ENCODE measurements at places on chromosomes 1 and 21.

DNA sequence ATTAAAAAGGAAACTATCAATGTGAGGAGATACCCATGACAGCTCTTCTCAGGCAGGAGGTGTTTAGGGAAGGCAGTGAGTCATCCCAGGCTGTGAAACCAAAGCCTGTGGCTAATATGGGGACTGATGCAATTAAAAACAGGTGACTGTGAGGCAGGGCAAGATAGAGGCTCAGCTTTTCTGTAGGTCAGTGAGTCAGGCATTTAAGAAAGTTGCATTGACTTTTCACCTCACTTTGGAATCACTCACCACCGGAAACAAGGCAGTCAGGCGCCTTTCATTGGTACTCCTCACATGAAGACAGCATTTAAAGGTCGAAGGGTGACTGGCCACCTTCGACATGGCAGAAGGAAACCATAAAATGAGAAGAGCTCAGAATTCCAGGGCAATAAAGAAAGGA, 54.5 kb downstream of the PAPPA2 start:
- DNase-seq = no peak

GRCh38 chr1:204960306-204961125, 82.5 kb upstream of the CNTN2 start:
- DNase-seq = no peak

DNA sequence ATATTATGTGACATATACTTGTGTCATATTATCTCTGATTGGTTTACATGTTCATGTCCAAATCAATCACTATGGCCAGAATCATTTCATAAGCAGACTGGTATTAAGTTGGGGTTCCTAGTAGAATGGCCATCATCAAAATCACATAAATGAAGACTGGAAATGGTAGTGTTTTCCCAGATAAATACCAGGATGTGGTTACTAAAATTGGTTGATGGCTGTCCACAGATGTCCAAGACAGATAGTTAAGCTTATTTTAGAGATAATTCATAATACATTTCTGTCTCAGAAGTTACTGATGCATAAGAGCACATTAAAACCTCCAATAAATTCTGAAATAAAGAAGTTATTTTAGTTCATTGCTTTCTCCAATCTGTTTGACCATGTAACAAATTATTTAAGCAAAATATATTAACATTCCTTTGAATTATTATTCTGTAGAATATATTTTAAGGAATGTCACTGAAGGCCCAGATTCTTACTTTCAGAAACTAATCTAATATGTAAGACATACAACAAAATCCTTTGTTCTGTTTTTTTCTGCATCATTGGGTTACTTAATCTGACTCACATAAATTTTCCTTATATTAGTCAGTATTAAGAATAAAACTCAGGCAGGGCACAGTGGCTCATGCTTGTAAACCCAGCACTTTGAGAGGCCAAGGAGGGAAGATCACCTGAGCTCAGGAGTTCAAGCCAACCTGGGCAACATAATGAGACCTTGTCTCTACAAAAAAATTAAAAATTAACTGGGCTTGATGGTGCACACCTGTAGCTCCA, 483.9 kb downstream of the PTPRC start:
- DNase-seq = no peak

GRCh38 chr1:220300442-220301121, 28.3 kb upstream of the RAB3GAP2 start:
- DNase-seq = no peak

DNA sequence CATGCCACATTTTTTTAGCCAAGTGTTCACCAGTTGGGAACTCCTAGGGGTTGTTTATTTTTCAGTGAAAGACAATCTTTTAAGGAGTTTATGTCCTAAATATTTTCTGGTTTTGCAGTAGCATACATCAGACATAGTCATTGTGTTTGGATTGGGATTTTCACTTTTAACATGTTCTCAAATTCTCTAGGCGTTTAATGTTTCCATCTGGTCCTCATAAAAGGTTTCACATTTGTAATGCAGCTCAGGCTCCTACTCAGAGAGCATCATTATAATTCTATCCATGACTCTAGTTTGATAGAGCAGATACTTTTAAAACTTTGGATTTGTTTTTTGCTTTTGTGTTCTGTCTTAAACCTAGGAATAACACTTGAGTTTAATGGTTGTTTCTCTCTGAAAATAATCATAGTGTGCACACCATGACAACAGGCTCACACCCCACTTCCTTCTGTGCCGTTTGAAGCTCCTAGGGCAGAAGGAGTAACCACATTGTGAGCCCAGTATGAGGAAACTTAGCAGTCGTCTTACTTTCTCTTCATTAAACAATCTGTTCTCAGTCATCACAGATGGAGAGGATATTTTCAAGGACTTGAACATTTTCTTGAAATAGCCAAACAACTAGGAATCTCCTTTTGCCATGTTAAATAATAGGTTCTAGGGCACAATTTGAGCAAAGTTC, 219.6 kb downstream of the PDE4B start:
- DNase-seq = no peak

GRCh38 chr21:36145259-36145658, 10.4 kb downstream of the CBR3 start:
- no peak for DNase-seq
